Stimulated activated CD4-positive, alpha-beta T cell treated with anti-CD3 and anti-CD28 coated beads, Interleukin-4, amount 100 ng/mL, for 24 hours (primary cell): ENCODE measurements at places on chromosomes 12 and 14.

GRCh38 chr12:10012630-10013330, 2.4 kb downstream of the CLEC12B start:
- DNase-seq, result no peak

GRCh38 chr12:115228434-115228833, 544.5 kb upstream of the TBX3 start:
- DNase-seq, result no peak

DNA sequence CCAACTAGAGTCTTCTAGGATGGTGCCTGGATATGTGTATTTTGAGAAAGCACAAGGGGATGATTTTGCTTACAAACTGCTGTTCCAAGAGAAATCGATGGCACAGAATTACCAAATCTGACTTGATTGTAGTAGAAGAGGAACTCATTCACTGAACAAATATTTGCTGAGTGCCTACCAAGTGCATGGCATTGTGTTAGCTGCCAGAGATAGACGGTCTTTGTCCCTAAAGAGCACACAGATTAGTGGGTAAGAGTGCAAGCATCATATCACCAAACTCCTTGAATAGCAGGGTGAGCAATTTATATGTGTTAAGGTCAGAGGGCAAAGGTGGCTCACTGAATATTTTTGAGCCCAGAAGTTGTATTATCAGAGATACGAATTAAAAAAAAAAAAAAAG, 3.5 kb upstream of the FOXN3 start:
- no peak for DNase-seq

DNA sequence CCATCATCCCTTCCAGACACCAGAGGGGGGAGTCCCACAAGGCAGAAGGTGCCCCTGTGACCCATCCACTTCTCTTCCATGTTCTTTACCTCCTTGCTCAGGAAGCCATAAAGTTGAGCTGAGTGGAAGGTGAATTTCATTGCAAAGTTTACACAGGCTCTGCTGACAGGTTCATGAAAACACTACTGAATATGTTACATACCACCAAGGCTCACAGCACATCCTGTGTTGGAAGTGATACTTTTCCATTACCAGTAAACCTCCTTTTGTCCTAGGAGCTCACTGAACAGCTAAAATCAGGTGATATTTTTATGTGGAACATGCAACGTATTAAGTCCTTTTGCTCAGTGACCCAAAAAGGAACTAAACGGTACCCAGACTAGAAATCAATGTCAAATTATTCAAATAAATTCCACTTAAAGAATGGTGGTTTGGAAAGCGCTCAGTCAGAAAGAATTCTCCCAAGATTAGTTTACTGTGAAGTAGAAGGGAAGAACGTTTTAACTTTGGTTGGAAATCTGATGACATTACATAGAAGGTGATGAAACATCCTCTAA, 196.2 kb upstream of the NUDT4 start:
- no peak for DNase-seq

- no peak for DNase-seq
Measured at GRCh38 chr12:96807741-96808140, 99.3 kb upstream of the NEDD1 start.

DNA sequence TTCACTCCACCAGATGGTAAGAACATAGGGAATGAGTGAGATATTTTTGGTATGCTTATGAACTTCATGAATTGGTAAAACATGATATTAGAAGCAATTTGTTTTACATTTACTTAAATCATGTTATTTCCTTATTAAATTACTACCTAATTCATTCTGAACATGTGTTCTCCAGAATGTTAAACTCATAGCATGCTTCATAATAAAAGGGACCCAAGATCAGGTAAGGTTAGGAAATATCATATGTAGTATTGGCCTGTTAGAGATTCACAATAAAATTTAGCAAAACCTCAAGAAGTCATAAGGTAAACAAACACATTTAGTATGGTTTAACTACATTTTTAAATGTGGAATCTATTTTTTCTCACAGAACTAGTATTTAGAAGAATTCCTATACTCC, 28.2 kb downstream of the PTPRQ start:
- DNase-seq, result no peak

DNA sequence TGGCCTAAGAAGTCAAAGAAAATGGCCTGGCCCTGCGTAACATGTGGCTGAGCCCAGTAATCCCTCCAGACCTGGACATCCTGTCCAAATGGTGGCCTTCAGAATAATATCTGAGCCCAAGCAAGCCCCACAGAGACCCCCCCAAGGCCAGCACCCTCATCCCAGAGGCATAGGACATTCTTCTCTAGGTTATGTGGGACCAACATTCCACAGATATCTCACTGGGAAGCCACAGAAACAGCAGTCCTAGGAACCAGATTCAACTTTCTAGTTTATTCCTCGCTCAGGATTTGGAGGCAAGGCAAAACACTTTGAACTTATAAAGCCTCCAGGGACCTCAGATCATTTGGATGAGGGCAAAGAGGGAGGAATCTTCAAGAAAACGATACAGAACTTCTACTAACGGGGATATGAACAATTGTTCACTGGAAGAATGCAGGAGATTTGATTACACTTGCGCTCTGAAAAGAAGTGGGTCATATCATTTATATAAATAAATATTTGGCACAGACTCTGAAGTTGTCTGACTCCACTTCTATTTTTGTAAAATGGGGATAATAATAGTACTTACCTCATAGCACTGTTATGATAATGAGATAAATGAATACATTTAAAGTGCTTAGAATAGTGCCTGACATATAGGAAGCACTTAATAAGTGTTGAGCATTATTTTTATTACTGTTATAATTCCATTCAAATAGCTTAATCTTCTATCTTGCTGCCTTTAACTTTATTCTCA, 171.5 kb downstream of the NUAK1 start:
- DNase-seq, result no peak

- no peak for DNase-seq
Measured at GRCh38 chr12:269191-269590, 6.6 kb upstream of the SLC6A13 start.

- DNase-seq, result no peak
Measured at GRCh38 chr12:52228366-52228765, 4.7 kb upstream of the KRT7 start.

GRCh38 chr12:112964915-112965314, 13.4 kb upstream of the OAS2 start:
- DNase-seq, result no peak

DNA sequence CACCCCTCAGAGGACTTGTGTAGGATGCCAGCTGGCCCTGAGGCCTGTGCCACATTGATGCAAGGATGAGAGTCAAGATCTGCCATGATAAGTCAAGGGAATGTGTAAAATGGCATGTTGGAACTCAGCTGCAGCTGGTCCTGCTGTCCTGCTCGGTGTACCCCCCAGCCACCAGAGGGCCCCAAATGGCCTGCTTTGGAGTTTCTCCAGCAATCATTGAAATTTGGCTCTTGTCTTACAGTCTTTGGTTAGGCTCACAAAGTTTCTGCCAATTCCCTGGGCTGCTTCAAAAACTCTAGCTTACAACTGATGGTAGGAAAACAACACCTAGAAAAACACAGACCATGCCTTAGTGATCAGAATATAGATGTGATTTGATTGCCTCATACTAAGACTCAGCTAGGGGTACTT, 76.8 kb downstream of the HSD17B6 start:
- DNase-seq, result peak; percentile 30

- no peak for DNase-seq
Measured at GRCh38 chr12:53231671-53231920, 413 bp downstream of the RARG start.

- DNase-seq, result no peak
Measured at GRCh38 chr12:22729957-22730443, 105.0 kb downstream of the ETNK1 start.

DNA sequence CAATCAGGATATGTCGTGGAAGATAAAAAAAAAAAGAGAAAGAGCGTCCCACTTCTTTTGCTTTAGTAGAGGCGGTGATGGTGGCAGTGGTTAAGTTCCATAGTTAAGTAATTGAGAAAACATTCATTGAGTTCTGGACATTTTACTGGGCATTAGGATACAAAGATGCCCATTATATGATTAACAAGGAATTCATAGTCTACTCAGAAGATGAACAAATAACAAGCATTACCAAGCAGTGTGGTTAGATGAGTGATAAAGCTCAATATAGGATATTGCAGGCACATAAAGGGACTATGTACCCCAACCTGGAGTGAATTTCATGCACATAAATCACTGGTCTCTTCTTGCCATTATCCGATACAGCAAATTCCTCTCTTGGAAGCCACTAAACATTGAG, 53.7 kb downstream of the ALG10B start:
- no peak for DNase-seq

DNA sequence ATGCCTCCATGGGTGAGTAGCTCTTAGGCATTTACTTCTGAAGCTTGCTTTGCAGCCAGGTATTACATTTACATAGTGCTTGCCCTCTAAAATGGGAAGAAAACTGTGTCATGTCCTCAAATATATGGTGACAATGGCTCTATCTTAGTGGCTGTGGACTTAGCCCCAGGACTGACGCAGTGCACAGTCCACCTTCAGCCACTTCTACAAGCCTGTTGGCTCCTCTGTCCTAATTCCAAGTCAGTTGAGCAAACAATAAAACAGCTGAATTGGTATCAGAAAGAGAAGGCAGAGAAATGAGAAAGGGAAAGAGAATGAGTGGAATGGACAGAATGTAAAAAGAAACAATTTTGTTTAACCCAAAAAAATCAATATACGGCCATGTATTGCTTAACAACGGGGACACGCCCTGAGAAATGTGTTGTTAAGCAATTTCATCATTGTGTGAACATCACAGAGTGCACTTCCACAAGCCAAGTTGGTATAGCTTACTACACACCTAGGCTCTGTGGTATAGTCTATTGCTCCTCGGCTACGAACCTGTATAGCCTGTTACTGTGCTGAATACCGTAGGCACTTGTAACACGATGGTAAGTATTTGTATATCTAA, 93.5 kb downstream of the GRIN2B start:
- DNase-seq, result no peak

- no peak for DNase-seq
Measured at GRCh38 chr14:53538316-53538881, 385.3 kb upstream of the DDHD1 start.

DNA sequence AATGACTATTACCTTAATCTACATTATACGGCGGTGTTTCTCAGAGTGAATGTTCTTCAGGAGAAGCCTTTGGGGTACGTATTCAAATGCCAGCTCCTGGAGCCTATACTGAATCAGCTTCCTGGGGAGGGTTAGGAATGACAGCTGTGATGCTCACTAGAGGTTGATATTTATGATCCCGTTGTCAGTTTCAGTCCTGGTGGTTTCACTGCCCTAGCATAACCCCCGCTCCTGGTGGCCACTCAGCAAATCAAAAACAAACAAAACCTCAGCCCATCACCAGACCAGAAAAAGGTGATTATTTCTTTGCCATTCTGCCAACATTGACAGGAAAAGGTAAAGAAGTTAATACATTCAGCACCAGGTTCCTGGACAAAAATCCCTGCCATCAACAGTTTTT, 136.5 kb upstream of the CRY1 start:
- DNase-seq, result no peak

GRCh38 chr12:92109613-92110012, 36.0 kb downstream of the BTG1 start:
- no peak for DNase-seq

DNA sequence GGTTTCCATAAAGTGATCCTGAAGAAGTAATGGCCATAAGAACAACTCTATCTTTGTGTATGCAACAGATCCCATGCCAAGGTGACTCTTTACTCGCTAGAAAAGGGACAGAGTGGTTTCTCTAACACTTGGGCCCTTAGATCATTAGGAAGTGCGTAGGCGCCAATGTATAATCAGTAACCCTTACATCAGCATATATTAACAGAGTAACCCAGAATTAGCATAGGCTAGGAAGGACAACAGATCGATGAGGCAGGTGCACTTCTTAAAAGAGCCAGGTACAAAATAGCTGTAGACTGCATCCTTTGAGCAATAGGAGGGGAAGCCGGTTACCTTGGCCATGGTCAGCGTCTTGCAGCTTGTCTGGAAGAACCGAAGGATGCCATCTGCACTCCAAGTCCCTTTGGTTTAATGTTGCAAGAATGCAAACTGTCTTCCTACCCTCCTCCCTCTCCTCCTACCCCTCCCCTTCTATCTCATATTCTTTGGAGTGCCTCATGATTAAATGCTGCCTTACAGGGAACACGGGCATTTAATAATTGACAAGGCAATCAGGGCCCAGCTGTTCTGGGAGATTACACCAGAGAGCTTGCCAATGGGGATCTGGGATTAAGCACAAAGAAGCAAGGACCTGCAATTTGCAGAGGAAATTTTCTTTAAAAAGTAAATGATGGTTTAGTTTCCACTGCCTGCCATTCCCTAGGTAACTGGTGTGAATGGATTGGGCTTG, 8.0 kb downstream of the GSG1 start:
- no peak for DNase-seq

- DNase-seq, result no peak
Measured at GRCh38 chr14:70064136-70064865, 124.5 kb downstream of the SLC8A3 start.

DNA sequence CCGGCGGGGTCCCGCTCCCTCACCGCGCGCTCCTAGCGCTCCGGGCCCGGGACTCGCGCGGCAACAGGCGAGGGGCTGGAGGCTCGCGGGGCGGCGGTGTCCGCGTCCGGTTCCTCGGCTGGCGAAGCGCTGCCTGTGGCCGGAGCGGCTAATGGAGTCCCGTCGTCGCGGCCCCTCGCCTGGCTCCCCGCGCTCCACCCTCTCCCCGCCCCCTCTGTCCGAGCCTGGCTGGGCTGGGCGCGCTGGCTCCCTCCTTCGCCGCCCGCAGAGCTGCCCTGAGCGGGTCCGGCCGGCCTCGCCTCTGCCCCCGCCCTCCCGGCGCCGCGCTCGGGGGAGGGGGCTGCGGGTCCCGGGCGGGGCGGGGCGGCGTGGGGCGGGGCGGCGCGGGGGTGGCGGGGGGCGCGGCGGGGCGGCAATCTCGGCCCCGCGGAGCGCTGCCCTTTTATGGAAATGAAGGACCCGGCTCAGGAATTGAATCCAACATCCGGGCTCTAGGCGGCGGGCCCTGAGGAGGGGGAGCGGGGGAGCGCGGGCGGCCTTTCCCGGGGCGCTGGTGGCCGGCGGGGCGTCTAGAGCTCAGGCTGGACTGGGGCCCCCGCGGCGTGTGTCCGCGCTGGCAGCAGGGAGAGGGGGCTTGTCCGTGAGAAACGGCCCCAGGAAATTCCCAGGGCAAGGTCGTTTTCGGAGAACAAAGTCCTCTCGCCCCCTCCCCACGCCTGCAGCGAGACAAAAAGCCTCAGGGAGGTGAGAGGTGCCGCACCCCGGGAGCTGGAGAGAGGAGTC, at the start of gene FERMT2:
FERMT2 (minus strand) TSS at position 153 of the 783 bp plus-strand sequence. CDS start 482 bp downstream, outside the sequence.
- no peak for DNase-seq

DNA sequence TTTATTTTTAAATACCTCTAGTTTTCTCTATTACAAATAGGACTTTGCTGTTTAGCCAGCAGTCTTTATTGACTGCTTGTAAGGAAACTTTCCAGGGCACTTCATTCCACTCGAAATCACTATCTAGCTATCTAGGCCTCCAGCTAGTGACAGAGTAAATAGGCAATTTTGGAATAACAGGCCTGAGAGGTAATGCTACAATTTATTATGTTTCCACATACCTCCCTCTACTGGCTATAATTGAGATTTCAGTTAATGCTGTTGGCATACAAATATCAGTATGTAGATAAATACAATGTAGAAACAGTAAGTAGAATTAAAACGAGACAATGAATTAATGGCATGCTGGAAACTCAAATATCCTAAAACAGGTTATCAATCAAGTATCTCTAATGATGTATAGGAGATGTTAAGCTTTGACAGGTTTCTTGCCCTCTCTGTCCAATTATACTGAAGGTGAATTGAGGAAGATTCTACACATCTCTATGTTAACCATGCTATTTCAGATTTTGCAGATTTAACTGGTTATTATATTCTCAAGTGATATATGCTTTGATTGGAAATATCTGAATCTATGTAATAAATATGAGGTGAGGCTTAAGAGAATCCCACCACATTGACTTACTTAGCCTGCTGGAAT, 7.2 kb downstream of the DTD2 start:
- no peak for DNase-seq
